ENCODE measurements at places on chromosomes 5 and 9.

GRCh38 chr9:15136646-15137045 lies 170.4 kb downstream of the TTC39B start:
- DNase-seq, result no peak

GRCh38 chr9:121386442-121387175 lies 16.6 kb upstream of the STOM start:
- DNase-seq, result no peak

DNA sequence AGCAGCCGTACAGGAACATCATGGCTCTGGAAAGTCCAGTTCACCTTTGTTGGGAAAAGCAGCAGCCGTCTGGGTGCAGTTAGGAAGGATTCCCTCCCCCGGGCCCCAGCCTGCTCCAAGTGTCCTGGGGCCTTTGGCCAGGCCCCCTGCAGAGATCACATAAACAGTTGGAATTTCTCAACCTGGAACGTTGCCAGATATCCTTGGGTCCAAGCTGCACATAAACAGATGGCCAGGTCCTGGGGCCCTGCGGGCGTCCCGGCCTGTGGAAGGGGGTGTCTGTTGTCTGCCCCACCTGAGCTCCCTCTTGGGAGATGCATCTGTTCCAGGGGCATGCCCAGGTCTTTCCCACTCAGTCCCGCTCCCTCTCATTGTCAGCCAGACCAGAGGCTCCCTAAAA lies 92.7 kb downstream of the COL5A1 start:
- peak; percentile 58 for DNase-seq

DNA sequence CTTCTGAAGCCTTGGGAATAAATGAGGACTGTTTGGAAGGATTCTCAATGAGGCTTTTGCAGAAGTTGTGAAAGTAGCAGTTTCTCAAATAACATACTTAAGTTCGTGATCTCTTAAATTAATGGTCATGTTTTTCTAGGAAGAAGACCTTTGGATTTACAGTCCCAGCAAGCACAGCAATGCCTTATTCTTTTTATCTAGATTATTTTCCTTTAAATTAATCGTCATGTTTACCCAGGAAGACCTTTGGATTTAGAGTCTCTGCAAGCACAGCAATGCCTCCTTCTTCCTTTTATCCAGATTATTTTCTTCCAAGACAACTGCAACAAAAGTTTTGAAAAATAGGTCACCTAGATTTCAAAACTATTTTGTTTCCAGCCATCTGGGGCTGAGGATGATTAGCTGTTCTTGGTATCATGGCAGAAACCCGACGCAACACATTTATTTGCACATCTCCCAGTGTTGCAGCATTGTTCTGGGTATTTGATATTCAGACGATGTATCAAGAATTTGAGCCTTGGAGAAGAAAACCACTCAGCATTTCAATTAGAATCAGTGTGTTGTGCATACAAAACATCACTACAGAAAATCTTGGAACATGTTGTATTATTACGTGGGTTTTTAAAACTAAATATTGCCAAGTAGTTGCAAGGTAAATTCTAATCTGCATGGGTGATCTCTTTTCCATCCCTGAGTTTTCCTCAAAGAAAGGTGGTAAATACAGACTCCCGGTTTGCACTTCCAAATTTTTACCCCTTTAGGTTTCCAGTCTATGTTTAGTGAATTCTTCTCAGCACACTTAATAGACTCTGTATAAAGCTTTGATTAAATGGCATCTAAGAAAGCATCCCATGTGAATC lies 50.9 kb downstream of the JAKMIP2 start:
- DNase-seq, result no peak

DNA sequence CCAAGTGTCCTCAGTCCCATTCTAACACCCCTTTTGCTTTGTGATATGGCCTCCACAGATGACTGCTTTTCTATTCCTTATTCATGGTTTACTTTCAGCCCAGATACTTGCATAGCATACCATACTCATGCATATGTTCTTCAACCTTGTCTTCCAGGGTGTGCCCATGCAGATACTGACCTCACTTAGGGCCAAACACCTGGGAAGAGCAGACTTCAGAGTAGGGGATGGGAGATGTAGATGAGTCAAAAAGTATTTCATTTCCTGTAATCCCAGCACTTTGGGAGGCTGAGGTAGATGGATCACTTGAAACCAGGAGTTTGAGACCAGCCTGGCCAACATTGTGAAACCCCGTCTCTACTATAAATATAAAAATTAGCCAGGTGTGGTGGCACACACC lies 58.3 kb downstream of the NRG2 start:
- no peak for DNase-seq

GRCh38 chr5:151966046-151966445 lies 41.4 kb upstream of the GLRA1 start:
- DNase-seq, result no peak

- DNase-seq, result no peak
Measured at GRCh38 chr9:114908104-114908622, 22.2 kb downstream of the TNFSF8 start.

DNA sequence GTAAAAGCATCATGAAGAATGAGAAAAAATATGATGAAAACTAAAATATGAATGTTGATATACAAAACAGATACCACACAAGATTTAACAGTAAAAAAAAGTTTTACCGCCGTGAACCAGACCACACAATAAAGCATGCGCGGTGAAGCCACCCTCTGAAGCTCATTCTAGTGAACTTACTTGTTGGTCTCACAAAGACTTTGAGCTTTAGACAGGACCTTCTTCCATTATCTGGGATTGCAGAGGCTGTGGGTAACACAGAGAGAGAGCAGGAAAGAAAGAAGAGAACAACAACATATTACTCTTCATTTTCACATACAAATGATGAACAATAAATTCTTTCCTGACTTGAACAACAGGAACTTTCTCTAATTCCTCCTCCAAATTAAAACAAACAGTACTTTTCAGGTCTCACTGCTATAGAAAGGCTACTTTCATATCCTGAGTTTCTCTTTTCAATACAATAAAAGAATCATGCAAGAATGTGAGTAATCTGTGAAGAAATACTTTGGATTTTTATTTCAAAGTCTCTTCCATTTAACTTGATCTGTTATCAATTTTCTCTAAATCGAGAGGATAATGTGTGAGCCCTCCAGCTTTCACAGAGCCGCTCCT lies 283.1 kb downstream of the EFNA5 start:
- no peak for DNase-seq

- DNase-seq, result no peak
Measured at GRCh38 chr5:93922551-93922950, 181.2 kb upstream of the POU5F2 start.

Measured in fibroblast of skin of scalp (primary cell).